ENCODE measurements at places on chromosomes 7 and 10.
A peak's percentile ranks its signal among the peaks of the same experiment; 100 is the strongest.

DNA sequence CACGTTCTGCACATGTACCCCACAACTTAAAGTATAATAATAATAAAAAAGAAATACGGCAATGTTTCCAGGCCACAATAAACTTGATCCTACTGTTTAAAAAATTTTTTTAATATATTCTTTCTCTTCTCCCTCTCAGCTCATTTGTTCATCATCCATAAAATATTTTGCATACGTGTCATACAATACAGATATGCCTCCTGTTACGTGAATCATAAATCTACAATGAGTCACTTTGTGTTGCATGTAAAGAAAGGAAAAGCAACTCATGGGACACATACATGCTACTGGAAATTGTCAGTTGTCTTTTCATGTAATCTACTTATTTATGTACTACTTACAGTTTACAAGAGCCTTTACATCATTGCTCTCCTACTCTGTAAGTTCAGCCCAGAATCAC, 1.1 kb upstream of the TECTB start:
- H3K27me3 ChIP-seq = peaks cover 18% of the 10 kb centered on the region
- DNase-seq = no peak
- no peak overlapping the region for H3K4me3 ChIP-seq
- H3K27ac ChIP-seq = no peak overlapping the region

DNA sequence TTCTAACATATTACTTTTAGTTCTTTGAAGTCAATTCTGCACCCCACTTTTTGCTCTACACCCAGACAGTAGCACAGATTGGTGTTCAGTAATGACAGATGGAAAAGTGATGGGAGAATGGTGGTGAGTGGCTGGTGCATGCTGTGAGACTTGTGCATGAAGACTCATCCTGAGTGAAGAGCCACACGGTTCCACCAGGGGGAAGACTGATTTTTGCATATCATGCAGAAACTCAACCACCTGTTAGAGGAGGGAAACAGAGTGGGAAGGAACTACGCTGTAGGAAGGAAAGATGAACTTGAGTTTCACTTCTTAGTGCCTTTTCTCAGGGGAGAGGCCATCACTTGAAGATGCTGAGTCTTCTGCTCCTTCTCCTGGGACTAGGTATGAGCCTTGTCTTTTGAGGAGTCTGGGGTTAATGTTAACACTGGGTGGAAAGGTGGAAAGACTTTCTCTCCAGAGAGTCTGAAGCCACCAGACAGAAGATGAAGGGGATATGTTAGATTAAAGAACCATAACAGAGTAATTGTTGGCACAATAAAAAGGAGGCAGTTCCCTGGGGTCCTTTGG, 9.3 kb upstream of the PRSS1 start:
- H3K27ac ChIP-seq = no peak overlapping the region
- H3K4me3 ChIP-seq = no peak overlapping the region
- H3K27me3 ChIP-seq = peaks cover 26% of the 10 kb centered on the region
- no peaks in the 10 kb centered on the region for H3K36me3 ChIP-seq

DNA sequence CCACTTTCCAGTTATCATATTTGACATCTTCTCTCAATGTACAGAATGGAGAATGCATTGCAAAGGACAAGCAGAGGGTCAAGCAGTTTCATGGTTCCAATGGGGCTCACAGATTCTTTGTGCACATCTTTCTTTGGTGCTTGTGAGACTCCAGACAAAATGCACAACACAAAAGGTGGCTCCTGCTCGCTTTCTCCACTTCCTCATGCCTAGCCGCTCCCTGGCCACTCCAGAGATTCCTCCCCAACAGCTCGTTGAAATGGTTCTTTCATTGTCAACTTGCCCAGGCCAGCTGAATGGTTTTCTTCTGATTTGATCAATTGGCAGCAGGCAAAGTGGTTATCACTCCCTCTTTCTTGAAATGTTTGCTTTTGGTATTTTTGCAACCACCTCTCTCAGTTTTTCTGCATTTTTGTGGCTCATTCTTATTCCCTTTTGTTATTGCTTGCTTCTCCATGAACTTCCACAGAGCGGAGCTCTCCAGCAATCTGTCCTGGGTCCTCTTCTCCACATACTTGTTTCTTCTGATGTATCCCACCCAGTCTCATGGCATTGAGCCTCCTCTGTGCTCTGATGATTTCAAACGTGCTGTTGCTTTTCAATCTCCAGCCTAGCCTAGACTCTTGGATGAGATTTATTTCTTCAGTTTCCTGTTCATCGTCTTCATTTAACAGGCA, 507.8 kb upstream of the MKI67 start:
- H3K27me3 ChIP-seq = peaks cover 8% of the 10 kb centered on the region
- peaks cover 27% of the 10 kb centered on the region for H3K4me1 ChIP-seq
- H3K27ac ChIP-seq = no peak overlapping the region
- H3K36me3 ChIP-seq = no peaks in the 10 kb centered on the region
- DNase-seq = no peak

DNA sequence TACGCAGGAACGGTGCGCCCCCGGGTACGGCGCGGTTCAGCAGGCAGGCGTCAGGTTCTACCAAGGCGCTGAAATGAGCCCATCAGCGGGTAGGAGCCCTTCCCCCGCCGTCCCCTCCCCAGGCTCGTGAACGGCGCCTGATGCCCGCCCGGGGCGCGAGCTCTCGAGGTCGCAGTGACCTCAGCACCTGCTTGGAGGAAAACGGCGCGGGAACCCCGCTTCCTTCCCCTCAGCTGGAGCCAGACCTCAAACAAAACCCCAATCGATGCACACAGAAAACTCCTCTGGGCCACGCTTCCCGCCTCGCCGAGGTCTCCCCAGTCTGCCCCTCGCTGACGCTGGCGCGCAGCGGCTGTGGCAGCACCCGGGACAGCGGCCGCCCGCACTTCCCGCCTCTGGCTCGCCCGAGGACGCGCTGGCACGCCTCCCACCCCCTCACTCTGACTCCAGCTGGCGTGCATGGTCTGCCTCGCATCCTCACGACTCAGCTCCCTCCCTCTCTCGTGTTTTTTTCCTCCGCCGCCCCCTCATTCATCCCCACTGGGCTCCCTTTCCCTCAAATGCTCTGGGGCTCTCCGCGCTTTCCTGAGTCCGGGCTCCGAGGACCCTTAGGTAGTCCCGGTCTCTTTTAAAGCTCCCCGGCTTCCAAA, 514 bp upstream of the GAD2 start:
- H3K4me1 ChIP-seq = peaks cover 40% of the 10 kb centered on the region
- peak overlapping the region; percentile 80 for H3K4me3 ChIP-seq
- peak; percentile 79 for DNase-seq

- peaks cover 28% of the 10 kb centered on the region for H3K36me3 ChIP-seq
- H3K4me3 ChIP-seq = no peak overlapping the region
- H3K27me3 ChIP-seq = no peaks in the 10 kb centered on the region
- H3K27ac ChIP-seq = no peak overlapping the region
- H3K4me1 ChIP-seq = no peaks in the 10 kb centered on the region
- DNase-seq = no peak
Measured at GRCh38 chr7:99653754-99654153, 26.0 kb downstream of the CYP3A5 start.

GRCh38 chr7:16080131-16080530, 341.2 kb downstream of the CRPPA start:
- H3K36me3 ChIP-seq = no peaks in the 10 kb centered on the region
- DNase-seq = no peak
- H3K27me3 ChIP-seq = no peaks in the 10 kb centered on the region
- H3K27ac ChIP-seq = no peak overlapping the region
- H3K4me1 ChIP-seq = peaks cover 6% of the 10 kb centered on the region

Data from nephron progenitor cell (in vitro differentiated cells).